Foreskin melanocyte (primary cell): ENCODE measurements at places on chromosomes 5 and 9.

DNA sequence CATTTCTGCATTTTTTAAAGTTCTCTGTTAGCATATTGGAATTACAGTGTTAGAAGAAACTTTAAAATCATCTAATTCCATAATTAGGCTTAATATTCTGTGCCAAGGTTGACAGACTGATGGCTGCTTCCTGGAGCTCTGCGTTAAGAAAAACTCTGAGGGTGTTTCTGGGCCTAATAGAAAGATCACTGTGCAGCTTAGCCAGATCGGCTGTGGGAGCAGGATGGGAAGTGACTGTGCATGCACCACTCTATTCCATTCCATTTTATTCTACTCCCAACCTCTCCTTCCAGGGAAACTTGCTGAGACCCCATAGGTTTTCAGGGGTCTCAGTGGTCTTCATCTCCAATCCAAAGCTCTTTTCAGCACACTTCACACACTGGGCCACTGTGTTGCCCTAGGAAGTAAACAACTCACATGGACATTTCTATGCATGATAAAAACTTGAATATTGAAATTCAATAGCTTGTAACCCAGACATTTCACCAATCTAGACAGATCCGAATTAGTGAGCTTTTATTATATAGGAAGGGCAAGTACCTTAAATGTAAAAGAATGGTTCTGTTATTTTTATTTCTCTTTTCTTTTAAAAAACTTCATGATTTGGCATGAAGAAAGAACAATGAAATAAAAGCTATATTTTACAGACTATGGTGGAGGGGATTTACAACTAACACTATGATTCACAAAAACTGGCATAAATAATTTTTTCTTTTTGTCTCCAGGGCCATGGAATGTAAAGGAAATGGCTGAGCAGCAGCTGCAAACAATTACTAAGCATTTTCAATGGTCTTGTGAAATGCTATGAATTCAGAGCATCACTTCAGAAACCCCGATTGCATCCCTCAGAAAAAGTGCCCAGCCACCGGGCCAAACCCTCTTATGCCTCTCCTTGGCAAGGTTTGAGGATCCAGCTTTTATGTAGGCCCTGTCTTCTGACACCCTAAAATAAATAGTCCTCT lies 51.4 kb upstream of the DAB2 start:
- no peak for DNase-seq

DNA sequence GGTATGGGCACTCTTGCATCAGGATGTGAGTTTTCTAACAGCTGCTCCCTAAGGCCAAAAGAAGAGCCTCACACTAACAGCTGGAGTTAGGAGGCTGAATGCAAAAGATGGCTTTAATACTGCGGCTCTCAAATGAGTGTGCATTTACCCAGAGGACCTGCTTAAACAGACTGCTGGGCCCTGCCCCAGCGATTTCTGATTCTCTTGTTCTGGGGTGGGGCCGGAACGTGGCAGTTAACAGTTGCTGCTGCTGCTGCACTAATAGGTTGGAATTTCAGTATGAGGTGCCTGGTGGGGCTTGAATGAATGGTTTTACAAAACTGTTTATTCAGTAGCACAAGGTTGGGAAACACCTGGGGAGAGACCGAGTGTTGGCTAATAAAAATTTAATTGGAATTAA lies 26.1 kb downstream of the HMGCR start:
- DNase-seq, result no peak

DNA sequence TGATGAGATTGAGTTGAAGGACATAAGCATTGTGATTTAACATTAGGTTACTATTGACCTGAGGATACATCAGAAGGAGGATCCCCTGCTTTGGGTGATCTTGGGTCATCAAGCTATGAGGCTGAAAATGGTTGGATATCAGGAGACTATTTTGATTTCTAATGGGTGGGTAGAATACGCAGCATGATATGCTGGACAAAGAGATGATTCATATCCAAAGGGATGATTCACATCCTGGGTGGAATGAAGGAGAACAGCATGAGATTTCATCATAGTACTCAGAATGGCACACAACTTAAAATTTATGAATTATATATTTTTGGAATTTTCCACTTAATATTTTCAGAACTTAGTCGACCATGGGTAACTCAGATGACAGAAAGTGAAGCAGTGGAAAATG lies 1759.5 kb upstream of the C9orf72 start:
- peak; percentile 79 for DNase-seq

DNA sequence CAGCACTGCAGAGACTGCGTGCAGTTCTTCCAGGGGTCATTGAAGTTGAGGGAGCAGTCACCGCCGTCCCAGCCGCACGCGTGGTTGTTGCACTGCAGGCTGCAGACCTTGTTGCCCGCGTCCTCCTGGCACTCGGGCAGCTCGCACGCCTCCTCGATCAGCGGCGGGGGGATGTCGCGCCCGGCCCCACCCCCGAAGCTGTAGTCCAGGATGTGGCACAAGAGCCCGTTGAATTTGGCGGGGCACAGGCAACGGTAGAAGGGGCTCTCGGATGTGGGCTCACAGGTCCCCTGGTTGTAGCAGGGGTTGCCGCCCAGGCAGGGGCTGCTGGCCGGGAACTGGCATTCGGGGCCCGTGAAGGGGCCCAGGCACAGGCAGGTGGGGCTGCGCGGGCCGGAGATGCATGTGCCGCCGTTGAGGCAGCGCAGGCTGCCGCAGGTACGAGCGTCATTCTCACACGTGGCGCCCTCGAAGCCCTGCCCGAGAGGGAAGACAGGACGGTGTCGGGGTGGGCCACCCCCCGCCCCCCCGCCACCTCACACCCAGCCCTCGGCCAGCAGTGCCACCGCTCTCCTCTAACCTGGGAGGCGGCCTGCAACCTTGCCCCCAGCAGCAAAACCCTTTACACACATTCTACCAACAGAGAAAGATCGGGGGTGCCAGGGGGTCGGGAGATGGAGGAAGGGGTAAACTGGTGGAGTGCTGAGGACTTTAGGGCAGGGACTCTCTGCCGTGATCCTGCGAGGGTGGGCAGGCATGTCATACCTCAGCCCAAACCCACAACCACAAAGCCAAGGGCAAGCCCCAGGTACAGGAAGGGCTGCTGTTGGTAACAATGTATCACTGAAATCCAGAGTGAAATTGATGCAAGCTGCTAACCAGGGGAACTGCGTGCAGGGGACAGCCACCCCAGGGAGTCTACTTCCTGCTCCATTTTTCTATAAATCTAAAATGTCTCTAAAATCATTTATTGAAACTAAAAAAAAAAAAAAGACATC lies 22.9 kb upstream of the SEC16A start:
- no peak for DNase-seq

DNA sequence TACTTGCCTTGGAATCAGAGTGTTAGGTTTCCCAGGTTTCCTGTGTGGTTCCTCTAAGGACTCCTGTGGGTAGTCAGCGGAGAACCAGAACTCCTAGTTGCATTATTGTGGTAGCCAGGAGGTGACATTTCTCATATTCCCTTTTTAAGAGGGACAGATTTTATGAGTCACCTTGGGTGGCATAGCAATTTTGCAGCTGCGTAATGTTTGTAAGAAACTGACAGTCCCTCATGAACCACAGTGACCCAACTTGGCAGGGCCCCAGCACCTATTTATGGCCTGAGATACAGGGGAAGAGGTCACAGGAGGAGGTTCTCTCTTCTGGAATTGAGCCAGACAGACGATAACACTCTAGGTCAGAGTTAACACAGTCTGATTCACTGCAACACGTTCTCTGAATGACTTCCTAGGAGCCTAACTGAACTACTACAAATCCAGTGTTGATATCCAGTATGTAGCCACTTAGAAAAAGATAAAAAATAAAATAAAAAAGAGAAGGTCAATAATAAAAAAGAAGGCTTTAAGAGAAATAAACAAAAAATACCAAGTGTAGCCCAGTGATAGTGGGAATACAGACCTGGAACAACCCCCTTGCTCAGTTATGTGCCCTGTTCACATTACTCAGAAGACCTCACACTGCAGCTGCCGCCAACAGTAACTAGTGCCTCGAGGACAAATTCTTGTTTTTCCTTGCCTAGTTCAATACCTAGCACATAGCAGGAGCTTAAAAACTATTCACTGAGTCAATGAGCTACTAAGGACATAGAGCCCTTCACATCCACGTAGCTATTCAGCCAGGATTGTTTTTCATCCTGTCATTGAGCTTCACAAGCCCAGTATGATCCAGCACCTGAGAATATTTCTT lies 50.7 kb upstream of the VLDLR start:
- DNase-seq, result no peak

GRCh38 chr5:1007681-1008450 lies 736 bp upstream of the NKD2 start:
- DNase-seq, result no peak

- DNase-seq, result no peak
Measured at GRCh38 chr9:8693464-8693863, 893.9 kb upstream of the DMAC1 start.

- DNase-seq, result no peak
Measured at GRCh38 chr5:32360906-32361305, 48.2 kb upstream of the MTMR12 start.

DNA sequence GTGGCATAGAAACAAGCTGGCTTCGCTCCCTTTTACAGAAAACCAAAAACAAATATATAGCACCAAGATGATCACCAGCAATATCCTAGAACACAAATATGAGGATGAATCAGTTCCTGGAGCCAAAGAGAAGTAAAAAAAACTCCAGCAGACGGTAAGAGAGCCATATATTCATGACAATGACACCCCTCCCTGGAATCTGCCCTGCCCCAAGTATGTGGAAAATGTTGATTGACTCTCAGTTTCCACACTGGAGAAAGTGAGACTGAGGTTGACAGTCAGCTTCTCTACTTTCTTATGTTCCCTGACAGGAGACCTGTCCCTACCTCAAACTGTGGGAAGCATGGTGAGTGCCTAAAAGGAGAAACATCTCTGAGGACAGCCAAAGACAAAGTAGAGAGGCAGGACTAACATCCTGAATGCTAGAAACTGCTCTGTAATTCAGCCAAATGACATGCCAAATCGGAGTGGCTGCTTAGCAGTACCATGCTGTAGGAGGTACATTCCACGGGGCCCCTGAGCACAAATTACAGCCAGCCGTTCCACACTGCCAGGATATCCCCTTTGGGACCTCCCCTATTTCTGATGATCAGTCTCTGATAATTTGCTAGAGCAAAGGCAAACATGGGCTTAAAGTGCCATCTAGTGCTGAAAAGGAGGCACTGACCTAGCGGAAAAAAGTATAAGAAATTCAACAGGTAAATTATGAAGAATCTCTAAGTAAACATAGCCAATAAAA lies 424.0 kb upstream of the RGMB start:
- DNase-seq, result no peak
